ENCODE measurements at places on chromosomes 13 and 19.
A peak's percentile ranks its signal among the peaks of the same experiment; 100 is the strongest.

- no peak for DNase-seq
Measured at GRCh38 chr19:13022111-13022858, 27.0 kb downstream of the NFIX start.

- no peak for DNase-seq
Measured at GRCh38 chr13:26497968-26498511, 59.4 kb upstream of the WASF3 start.

- DNase-seq: no peak
Measured at GRCh38 chr19:36081385-36081784, 26.7 kb downstream of the WDR62 start.

GRCh38 chr13:76790526-76790925, 95.7 kb downstream of the KCTD12 start:
- DNase-seq: no peak

- peak; percentile 30 for DNase-seq
Measured at GRCh38 chr19:55579766-55580621, 654 bp downstream of the ZNF579 start.

DNA sequence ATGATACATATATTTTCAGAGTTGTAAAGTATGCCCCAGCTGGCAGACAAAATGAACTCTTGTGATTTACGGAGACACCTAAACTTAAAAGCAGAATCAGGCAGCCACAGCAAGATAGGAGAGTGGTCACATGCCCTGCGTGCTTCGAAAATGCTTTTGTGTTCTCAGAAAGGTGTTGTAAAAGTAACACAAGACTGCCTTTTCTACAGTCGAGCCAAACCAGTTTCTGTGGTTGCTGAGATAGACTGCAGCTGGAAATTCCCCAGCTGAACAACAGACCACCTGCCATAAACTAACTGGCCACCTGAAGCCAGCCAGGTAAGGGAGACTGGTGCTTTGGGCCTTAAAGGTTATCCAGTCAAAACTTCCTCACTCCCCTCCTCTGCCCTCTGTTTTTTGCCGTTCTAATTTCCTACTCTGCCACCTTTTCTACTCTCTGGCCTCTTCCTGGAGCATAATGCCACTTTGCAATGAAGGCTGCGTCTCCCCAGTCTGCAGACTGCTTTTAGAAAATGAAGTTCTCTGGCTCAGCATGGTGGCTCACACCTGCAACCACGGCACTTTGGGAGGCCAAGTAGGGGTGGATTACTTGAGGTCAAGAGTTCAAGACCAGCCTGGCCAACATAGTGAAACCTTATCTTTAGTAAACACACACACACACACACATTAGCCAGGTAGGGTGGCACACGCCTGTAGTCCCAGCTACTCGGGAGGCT, 381.2 kb upstream of the SLITRK1 start:
- no peak for DNase-seq

DNA sequence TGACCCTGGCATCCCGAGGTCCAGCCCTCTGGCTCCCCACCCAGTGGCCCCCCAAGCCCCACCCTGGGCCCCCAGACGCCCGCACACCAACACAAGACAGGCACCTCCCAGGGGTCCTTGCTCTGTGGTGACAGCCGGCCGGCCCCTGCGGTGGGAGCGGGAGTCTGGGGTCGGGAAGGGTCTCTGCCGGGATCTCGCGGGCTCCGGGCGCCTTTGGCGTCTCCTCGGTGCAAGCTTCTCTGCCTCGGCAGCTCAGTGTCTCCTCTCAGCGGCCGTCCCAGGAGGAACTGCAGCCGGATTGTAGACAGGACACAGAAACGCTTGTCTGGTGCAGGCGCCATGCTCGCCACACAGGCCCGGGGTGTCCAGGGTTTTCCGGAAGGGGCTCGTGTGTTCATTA, 43.7 kb downstream of the TMEM255B start:
- no peak for DNase-seq
